ENCODE measurements at places on chromosomes 4 and X.

- peak; percentile 71 for DNase-seq
Measured at GRCh38 chrX:9164533-9165426, 130.9 kb upstream of the FAM9B start.

- no peak for DNase-seq
Measured at GRCh38 chrX:79631526-79631925, 264.4 kb upstream of the ITM2A start.

GRCh38 chr4:41294445-41295062, 37.8 kb downstream of the UCHL1 start:
- peak; percentile 32 for DNase-seq

GRCh38 chr4:41323179-41323578, 66.5 kb downstream of the UCHL1 start:
- peak; percentile 50 for DNase-seq

DNA sequence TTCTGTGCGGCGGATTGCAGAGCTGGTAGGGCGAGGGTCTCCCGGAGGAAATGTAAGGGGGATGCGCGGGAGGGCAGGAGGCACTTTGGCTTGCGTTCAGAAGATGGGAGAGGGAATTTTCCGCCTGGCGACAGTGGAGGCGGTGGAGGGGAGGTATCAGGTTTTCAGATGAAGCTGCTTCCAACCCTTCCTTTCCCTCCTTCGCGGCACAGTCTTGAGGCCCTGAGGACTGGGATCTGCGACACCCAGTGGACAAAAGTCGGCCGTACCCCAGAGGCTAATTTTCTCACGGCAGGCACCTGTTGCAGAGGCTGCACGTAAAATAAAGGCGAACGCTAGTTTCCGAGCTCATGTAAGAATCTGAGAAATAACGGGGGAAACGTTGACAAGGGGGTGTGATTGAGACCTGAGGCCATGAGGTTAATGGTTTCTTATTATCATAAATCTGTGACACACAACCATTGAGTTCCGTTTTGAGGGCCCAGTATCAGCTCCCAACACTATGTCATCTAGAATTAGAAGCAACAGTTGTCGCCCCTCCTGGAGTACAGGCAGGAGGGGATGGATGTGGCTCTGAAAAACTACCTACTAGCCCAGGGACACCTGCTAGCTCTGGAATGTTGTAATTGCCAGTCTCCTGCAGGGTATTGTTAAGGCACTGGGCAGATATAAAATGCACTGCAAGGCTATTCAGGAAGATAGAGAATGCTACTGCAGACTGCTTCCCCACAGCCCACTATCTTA, 1.1 kb downstream of the ZCCHC18 start:
- DNase-seq = peak; percentile 16

DNA sequence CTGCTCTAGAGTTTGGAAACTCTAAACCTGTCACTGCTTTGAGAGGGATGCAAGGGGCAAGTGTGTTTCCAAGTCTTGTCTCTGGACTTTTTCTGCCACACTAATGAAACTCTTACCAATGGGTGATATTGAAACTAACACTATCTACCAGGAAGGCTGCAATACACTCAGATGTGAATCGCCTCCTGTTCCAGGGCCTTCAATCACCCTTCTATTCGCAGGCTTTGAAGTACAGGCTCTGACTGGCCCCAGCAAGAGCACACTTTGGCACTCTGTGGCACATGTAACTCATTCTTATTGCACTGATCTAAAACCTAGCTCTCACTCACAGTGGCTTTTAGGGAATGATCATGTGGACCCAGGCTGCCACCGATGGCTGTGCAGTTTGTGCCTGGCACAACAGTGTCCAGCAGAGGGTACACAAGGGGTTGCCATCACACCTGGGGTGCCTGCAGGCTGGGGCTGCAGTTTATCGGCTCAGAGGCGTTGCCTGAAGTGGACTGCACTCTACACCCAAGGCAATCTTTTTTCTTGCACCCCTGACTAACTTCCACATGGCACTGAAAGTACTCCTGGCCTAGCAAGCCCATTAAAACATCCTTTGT, 210.8 kb downstream of the MGST2 start:
- DNase-seq = no peak

DNA sequence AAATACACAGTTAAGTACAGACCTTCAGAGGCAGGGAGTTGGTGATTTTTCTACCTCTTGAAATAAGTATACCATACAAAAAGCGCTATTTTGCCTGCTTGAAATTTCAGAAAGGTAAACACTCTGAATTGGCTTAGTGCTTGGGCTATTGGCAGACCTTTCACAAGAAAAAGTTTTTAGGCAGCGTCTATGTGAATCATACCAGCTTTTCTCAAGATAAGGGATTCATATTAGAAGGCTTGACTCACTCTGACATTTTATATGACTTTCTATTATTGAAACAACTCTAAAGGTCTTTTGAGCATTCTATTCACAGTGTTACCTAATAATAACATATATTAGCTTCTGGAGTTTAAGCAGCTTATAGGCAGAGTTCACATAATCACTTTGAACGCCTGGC, 286.4 kb upstream of the FAT1 start:
- no peak for DNase-seq

- DNase-seq = no peak
Measured at GRCh38 chr4:67694662-67695061, 6.3 kb downstream of the UBA6 start.

DNA sequence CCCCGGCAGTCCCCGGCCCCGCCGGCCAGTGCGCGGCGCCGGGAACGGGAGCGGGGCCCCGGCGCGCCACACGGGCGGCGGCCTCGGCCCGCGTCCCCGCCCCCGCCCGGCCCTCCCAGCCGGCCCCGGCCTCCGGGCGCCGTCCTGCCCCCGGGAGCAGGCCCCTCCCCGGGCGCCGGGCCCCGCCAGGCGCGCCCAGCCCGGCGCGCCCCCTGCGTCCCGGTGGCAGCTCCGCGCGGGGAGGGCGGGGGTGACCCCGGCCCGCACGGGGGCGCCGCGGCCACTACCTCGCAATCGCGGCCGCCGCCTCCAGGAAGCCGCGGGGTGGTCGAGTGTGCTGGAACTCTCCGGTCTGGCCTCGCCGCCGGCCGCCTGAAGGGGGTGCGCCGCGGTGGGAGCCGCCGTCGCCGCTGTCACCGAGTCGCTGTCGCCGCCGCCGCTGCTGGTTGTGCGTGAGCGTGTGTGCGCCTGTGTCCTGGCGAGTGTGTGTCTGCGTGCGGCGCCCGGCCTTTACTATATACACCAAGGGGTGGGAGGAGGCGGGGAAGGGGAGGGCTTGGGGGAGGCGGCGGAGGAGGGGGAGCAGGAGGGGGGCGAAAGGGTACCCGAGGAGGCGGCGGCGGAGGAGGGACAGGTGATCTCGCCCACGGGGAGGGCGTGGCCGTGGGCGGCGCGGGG, at the start of gene RAI2:
TSS of gene RAI2 (minus strand) at position 488 of the 678 bp plus-strand sequence. CDS start 59,288 bp downstream, outside the sequence.
- DNase-seq = no peak

- DNase-seq = peak; percentile 11
Measured at GRCh38 chrX:11381464-11381863, 88.3 kb downstream of the AMELX start.

DNA sequence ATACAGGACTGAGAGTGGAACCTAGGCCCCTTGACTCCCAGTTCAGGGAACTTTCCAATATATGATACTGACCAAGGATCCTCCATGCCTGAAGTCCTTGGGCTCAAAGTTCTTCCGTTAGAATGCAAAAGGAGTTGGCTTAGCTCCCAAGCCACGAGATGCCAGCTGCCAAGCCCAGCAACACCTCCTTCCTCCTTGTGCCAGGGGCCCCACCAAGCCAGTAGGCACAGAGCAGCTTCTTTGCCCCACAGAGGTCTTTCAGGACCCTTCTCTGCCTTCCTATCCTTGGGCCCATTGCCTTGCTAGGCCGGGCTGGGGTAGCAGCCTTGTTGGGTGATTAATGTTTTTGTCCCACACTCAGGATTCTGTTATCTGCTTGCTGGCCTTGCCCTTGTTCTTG, 105.6 kb downstream of the EFNB1 start:
- no peak for DNase-seq

GRCh38 chr4:76292730-76293129, 13.8 kb upstream of the STBD1 start:
- no peak for DNase-seq

DNA sequence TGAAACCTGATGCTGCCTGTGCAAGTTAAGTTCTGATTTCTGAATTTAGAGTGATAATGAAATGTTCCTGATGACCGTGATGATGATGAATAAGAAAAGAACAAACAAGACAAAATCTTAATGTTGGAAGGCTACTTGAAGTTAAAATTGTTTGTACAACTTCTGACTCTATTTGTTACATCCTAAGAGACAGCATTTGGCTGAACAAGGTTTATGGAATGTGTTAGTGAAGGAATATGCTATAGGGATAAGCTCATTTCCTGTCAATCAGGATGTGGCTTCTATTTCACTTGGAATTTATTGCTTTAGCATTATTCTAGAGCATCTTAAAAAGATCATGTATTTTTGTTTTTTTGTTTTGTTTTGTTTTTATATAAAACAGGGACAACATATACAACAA, 267.5 kb downstream of the FAT4 start:
- DNase-seq = peak; percentile 37

DNA sequence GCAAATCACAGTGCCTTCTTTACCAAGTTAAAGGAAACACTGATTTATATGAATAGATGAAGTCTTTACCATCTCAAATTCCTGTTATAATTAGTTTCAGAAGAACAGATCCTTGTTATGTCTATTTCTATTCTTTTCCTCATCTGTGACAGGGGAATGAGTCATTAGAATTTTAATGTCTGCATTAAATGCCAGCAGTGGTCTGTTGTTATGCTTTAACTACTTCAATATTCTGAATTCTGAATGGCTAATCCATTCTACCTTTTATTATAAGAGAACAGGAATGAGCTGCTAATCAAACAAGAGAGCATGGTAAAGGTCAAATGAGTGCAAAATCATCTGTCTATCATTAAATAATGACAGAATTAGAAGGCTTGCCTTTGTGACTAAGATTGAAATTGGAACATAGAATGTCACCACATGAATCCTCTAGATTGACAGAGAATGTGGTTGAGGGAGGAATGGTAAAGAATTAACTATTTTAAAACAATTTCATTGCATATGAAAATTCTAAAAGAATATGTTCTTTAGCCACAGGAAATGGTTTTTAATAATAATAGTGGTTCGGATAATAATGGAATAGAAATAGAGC, 935.5 kb downstream of the ADGRL3 start:
- DNase-seq = no peak

DNA sequence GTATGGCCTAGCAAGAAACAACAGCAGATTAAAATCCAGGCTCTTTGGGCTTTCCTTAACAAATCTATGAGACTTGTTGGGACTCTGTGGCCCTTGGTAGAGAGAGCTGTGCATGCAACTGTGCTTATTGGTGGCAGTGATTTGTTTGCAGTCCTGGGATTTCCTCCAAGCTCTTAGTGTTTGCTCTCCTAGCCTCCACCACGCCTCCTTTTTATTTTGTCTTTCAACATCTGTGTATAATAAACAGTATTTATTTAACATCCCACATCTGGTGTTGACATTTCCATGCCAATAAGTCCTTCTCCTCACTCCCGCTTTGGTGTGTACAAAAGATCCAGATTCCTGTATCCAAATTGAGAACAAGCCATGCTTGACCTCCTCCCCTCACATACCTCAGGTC, 3.1 kb downstream of the TNMD start:
- DNase-seq = no peak

DNA sequence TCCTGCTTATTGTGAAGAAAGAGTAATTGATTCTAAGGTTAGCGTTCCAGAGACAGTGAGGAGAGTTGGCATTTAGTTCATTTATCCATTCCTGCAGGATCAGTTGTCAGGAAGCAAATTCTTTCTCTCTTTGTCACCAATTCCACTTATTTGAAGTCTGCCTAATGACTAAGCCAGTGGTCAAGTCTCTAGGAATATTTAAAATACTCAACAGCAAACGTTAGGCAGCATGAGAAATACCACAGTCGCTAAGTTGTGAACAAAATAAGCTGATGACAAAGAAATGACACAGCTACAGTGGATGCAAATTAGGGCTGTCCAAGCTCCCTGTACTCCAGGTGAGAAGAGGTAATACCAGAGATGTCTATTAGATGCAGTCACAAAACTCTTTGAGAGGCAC, 6.6 kb upstream of the MAGEB17 start:
- DNase-seq = peak; percentile 71

DNA sequence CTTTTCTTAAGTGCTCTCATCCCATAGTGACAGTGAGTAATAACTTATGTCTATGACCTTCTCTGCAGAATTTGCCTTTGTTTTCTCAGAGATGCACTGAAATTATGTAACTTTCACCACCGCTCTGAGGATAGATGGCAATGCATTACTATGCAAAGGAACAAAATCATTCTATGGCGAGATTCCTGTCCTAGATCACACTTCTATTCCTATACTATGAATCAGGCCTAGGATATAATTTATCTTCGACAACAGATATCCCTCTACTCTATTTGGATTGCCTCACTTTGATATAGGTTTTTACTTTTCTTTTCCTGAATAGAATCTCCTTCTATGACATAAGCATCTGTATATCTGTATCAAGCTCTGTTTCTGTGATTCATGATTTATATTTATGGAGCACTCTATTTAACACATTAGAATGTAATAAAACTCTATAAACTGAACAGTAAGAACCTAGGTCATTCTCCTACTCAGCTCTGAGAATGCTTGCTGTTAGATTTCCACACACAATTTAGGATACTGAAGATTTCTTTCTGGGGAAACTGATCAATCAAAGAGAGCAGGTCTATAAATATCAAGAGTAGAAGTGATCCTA, 1082.3 kb upstream of the ADGRL3 start:
- DNase-seq = no peak

DNA sequence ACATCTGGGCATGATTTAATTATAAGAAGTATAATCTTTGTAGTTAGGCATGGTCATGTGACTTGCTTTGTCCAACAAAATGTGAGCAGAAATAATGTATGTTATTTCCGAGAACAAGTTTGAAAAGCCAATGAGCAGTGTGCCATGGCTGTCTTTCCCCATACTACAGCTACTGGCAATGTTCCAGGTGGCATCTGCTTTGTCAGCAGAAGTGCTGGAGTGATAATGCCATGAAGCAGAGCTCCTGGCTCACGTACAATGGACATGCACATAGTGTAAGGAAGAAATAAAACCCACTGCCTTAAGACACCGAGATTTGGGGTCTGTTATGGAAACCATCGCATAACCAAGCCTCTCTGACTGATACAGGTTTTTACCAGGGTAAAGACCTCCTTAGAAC, 212.6 kb upstream of the RASGEF1B start:
- no peak for DNase-seq

DNA sequence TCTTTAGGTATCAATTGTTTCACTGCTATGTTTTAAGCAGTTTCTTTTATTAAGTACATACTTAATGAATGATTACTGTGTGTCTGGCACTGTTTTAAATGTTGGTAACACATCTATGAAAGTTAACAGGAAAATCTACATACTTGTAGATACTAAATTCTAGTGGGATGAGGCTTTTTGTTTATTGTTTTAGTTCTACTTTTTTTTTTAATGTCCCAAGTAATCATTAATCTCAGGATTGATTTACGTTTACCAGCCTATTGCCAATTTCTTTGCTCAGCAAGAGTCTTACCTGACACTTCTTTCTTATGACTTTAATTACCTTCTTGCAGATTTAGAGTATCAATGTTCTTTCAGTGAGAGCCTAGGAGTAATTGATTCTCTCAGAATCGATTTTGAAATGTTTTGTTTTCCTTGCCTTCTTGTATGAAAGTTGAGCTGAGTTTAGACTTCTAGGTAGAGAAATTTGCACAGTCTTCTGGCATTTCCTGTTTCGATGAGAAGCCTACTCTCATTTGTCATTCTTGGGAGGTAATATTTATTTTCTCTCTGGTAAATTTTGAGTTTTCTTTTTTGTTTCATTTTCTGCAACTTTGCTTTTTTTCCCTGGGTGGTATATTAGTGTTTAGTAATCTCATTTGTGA, 235.2 kb upstream of the ANKRD50 start:
- DNase-seq = no peak
